ENCODE measurements at places on chromosomes 3 and 15.

- DNase-seq: peak; percentile 88
Observed at GRCh38 chr15:26891448-26892181, 24.8 kb downstream of the GABRA5 start.

DNA sequence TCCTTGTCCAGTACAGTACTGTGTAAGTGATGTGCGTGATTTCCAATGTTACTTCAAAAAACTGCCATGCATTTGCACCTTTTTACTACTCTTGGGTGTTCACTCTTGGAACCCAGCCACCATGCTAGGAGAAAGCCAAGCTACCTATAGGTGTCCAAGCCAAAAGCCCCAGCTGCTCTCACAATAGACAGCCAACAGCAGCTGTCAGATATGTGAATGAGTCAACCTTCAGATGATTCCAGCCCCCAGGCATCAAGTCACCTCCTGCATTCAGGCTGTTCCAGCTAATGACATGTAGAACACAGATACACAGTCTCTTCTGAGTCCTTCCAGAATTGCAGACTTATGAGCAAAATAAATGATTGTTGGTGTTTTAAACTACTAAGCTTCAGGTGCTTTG lies 417.7 kb upstream of the TGFBR2 start:
- DNase-seq: peak; percentile 6

GRCh38 chr3:173800154-173800553 lies 402.6 kb downstream of the NLGN1 start:
- DNase-seq: no peak

DNA sequence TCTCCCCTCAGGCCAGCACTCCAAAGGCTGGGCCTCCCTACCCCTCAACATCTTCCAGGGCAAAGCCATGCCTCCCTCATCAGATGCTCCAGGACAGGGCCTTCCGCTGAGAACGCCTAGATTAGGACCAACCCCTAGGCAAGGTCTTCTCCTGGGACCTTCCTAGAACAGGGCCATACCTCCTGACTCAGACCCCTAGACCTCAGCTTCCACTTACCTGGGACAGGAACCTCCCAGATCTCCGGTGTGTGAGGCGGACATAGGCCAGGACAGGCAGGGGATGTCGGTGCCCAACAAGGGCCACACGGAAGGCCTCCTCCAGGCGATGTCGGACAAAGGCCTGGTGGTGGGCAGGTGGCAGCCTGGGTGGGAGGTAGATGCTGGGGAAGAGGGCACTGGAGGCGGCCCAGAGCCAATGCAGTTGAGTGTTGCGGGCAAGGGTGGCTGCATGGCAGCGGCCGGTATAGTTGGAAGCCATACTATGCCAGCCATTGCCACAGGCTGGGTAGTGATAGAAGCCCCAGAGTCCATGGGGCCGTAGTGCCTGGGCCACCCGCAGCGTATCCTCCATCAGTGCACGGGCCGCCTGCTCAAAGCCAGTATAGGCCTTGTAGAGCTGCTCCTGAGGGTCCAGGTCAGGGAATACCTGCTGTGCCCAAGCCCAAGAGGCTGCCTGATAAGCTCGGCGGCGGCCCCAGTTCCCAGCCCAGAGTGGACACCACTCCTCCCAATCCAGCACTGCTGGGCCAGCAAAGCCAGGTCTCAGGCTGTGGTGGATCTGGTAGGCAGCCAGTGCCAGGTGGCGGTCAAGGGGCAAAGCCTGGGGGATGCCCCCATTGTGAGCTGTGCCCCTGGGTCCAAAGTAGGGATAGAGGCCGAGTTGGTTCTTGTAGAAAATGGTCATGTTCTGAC lies 2.5 kb upstream of the IFRD2 start:
- no peak for DNase-seq

DNA sequence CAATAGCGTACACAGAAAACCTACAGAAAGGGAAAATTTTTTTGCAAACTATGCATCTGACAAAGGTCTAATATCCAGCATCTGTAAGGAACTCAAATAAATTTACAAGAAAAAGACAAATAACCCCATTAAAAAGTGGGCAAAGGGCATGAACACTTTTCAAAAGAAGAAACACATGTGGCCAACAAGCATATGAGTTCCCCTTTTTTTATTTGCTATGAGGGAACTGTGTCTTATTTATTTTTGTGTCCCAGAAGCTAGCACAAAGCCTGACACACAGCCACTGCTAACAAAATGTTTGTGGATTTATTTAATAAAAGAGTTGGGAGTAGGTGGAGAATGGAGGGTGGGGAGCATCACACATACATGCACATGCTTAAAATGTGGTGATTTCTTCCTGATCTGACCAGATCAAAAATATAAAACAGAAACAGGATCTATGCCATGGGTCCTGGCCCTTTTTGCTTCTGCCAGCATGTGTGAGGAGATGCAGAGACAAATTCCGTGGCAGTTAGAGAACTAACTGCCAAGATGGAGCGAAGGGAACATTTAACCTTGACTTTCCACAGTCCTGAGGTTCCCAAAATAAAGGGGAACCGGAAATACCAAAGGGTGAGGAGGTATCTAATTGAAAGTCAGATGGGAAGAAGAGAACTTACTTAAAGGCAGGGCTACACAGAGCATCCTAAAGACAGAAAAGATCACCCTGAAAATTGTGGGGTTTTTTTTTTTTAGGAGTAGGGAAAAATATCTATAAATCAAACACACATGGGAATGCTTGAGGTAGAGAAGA lies at the start of gene TMEM202:
Gene TMEM202 (plus strand): TSS at position 510 of the 793 bp plus-strand sequence. CDS start 22 bp downstream, at position 532.
- no peak for DNase-seq

GRCh38 chr3:48400824-48401433 lies 28.9 kb downstream of the FBXW12 start:
- DNase-seq: peak; percentile 72

GRCh38 chr15:39345176-39345575 lies 235.7 kb upstream of the THBS1 start:
- no peak for DNase-seq

- no peak for DNase-seq
Observed at GRCh38 chr15:71117714-71118305, 2.5 kb downstream of the THSD4 start.

- DNase-seq: peak; percentile 53
Observed at GRCh38 chr3:64443546-64444381, 218.5 kb upstream of the PRICKLE2 start.

GRCh38 chr3:9785602-9786001 lies 6.7 kb downstream of the TADA3 start:
- DNase-seq: no peak

GRCh38 chr3:42773409-42773751 lies 327 bp upstream of the CCDC13 start:
- DNase-seq: no peak

DNA sequence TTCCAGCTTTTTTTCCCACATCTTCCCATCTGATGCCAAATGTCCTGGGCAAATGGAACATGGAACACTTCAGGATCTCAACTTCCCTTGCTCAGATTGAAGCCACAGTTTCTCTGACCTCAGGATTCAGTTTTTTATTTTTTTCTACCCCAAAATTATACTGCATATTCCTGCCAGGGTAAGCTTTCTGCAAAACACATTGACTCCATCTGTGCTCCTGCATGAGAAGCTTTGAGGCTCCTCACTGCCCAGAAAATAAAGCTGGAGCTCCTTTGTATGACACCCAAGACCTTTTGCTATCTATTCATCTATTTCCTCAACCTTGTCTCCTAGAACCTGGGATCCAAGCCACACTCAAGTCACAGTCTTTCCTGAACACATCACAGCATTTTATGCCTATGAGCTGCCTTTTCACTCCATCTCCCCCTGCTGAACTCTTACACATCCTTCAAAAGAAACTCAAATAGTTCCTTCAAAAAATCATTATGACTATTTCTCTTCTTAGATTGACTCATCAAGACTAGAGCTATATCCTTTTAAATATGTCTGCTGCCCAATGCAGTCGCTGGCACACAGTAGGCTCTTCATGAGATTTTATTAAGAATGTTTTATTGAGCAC lies 57.4 kb upstream of the PSMD6 start:
- DNase-seq: no peak

DNA sequence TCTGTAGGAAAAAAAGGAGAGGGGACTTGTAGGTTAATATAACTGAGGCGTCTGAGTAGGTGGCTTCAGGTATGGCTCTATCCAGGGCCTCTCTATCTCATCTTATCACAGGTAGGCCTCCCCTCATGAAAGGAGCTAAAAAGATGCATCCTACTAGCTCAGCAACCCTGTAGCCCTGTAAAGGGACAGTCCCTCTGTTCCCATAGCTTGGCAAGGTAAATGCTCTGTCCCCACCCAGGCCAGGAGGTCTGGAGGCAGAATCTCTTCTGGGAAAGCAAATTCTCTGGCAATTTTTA lies 135.2 kb downstream of the CHSY1 start:
- no peak for DNase-seq

DNA sequence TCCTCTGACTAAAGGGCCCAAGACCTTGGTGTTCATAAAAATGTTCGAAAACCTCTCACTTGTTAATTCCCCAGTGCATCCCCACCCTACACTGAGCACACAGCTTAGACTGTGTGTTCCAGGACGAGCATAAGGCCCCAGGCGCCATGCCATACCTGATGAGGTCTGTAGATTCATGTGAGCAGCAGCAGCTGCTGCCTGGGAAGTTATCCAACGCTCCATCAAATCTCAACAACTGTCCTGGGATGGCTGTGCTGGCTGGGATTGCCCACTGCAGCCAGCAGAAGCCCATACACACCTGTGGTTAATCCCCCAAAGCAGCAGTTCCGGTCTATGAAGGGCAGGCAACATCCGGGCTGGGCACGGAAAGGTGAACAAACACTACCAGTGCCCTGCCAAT lies 391.2 kb downstream of the IL20RB start:
- DNase-seq: no peak

- no peak for DNase-seq
Observed at GRCh38 chr3:4228295-4228694, 74.9 kb upstream of the SETMAR start.

DNA sequence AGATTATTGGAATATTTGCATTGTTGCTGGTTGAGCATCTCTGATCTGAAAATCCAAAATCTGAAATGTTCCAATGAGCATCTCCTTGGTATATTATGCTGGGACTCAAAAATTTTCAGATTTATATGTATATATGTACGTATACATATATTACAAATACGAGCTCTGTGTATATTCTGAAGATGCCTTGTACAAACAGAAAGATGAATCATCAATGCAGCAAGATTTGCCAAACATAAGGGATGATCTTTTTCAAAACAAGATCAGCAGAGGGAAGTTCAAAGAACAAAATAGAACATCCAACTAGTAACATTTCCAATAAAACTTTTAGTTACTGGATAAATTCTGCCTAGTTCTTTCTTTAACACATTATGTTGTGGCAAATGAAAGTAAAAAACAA lies 42.5 kb downstream of the HERC1 start:
- DNase-seq: no peak

DNA sequence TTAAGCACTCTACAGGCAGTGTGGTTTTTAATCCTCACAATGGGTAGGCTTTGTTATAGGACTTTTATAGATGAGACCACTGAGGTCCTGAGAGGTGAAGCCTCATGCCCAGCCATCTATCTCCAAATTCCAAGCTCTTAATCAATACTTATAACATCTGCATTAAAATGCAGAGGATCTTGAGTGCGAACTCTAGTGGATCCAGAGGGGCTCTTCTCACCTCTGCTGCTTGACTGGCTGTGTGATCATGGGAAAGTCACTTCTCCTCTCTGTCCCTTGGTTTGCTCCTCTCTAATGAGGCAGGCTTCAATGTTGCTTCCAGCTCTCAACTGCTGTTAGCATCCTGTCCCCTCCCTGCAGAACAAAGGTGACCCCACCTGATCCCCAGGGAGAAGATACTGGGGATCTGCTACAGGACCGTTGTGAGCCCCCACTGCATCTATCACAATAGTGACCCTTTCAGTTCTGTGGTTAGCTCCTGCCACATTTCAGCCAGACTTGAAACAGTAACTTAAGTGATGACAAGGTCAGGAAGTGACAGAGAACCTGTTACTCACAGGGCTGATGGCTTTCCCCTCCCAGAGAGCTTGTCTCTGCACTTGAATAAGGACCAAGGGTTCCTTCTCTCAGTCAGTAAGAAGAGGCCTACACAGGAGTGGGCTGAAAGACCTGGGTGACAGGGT lies 1.3 kb downstream of the SLC27A2 start:
- DNase-seq: no peak

DNA sequence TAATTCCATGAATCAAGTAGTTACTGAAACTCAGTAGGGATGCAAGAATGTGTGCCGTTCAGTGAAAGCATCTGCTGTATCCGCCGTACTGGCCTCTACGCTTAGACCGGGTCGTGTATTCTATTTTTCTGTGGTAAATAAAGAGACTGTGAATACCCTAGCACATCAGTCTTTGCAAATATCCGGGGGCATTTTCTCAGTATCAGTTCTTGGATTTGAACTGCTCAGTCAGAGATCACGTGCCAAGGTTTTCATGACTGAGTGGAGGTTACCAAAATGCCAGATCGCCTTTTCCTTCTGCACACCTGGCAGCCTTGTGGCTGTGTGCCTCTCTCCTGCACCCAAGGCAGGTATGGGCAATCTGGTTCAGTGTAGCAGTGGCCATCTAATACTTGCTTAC lies 377.0 kb downstream of the OCA2 start:
- DNase-seq: no peak
